OCI-M1 (cell line): ENCODE measurements at places on chromosomes 7 and 10.

- no peak for DNase-seq
Observed at GRCh38 chr7:156857757-156858156, 35.2 kb downstream of the LMBR1 start.

DNA sequence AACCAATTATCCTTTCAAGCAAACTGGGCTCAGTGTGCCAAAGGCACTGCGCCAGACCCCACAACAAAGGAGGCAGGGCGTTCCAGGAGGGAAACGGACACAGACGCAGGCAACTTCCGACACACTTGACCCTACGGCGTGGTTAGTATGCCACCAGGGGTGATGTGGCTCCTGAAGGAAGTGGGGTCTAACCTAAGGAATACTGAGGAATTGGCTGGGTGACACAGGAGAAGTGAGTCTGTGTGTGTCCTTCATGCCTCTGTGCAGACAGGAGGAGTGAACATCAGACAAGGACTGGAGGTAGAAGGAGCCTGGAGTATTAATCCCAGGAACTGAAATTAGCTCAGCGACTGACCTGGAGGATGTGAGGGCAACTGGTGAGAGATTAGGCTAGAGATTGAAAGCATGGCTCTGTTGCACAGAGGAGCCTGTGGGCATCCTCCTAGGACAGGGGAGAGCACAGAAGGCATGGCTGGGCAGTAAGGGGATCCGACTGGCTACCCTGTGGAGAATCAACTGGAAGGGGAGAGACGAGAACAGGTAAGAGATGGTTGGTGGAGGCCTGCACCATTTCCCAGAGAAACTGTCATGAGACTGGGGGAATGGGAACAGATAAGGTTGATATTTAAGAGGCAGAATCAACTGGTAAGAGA is 27.8 kb downstream of the GSDME start:
- DNase-seq: no peak

DNA sequence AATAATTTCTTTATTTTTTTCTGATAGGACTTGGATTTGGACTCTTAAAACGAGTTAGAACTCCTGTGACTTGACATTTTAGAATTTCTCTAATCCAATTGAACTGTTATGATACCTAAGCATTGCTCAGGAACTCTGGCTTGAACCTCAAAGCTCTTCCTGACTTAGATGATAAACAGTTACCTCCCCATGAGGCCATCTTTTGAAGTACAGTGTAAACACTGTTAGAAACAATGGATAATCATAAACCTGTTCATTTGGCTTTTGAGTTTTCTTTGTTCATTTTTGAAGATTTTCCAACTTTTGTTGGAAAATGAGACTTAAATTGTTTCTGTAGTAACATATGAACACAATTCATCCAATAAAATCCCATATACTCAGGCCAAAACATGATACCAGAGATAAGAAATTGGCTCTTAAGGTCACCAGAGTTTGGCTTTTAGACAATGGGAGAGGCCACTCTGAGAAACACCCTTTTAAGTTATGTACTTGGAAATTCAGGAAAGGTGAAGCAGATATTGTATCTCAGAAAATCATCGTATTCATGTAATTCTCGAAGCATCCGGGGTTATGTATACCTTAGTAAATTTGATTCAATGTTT is 59.6 kb downstream of the RUNDC3B start:
- DNase-seq: peak; percentile 56

- DNase-seq: no peak
Observed at GRCh38 chr7:50411332-50411731, 38.8 kb downstream of the FIGNL1 start.

- DNase-seq: peak; percentile 81
Observed at GRCh38 chr7:30974605-30975255, 11.0 kb downstream of the GHRHR start.

DNA sequence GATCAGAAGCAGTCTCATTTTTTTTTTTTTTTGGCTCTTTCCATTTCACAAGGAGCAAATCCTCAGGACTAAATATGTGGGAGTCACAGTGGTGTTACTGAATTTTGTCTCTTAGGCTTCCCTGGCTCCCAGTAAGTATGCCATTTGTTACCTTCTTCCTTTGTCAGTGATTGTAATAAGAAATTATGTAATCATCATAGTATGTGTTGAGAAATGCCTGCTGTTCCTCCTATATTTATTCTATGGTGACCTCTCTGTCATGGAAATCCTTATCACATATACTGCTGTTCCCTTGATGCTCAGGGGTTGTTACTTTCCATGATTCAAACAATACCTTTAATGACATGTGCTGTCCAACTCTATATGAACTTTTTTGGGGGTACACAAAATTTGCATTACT is 4.8 kb upstream of the OR9A4 start:
- DNase-seq: no peak
